ENCODE measurements at places on chromosomes 5 and 9.

DNA sequence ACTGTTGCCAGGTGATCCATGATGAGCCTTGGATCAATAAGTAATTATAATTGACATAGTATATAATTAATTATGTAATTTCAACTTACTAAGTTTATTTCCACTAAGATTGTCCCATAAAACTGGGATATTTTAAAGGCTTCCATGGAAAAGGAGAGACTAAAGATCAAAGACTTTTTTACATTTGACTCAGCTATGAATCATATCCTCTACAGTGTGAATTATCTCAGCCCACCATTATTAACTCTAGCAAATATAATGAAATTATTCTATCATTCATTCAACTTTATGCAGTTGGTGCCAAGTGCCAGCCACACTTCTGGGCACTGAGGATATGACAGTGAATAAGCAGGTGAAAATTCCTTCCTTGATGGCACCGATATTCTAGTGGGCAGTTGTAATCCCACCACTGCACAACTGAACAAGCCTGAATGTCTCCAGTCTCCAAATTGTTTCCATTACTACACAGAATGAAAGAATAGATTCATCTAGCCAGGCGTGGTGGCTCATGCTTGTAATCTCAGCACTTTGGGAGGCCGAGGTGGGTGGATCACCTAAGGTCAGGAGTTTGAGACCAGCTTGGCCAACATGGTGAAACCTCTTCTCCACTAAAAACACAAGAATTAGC lies 21.9 kb upstream of the TXN start:
- no peak for DNase-seq

GRCh38 chr9:34991607-34992375 lies 2.2 kb downstream of the DNAJB5 start:
- DNase-seq, result peak; percentile 27

- no peak for DNase-seq
Measured at GRCh38 chr9:133717113-133718031, 20.8 kb downstream of the SARDH start.

GRCh38 chr5:123605822-123606221 lies 93.8 kb downstream of the CSNK1G3 start:
- DNase-seq, result no peak

DNA sequence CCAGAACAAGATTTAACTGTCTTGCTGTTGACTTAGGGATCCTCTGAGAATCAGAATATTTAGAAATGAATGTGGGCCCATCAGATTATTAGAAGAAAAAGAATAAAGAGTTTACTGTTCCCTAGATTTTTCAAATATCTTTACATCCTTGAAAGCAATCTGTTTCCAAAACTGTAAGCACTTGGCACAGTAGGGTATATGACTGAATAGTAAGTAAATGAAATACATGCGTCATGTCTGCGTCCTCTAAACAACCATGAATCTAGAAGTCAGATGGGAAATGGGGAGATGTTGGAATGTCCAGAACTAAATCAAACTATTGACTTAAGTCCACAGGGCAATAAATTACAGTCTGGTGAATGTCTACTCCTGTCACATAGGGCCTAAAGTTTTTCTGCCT lies 26.1 kb downstream of the TTC23L start:
- no peak for DNase-seq

DNA sequence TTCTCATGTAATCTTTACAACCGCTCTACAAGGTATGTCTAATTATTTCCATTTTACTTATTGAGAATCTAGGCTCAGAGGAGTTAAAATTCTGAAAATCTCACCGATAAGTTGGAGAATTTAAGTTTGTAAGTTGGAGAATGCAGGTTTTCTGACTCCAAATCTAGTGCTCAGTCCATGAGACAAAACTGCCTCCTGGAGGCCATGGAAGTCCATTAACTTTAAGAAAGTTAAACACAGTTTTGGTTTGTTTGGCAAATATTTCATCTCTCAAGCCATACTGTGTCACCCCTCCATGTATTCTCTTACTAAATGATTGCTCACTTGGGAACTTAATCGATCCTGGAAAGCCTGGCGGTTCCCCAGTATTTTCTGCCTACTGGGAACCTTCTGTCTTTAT lies 52.6 kb downstream of the INIP start:
- no peak for DNase-seq

GRCh38 chr5:10533226-10533625 lies 30.6 kb upstream of the ANKRD33B start:
- no peak for DNase-seq

DNA sequence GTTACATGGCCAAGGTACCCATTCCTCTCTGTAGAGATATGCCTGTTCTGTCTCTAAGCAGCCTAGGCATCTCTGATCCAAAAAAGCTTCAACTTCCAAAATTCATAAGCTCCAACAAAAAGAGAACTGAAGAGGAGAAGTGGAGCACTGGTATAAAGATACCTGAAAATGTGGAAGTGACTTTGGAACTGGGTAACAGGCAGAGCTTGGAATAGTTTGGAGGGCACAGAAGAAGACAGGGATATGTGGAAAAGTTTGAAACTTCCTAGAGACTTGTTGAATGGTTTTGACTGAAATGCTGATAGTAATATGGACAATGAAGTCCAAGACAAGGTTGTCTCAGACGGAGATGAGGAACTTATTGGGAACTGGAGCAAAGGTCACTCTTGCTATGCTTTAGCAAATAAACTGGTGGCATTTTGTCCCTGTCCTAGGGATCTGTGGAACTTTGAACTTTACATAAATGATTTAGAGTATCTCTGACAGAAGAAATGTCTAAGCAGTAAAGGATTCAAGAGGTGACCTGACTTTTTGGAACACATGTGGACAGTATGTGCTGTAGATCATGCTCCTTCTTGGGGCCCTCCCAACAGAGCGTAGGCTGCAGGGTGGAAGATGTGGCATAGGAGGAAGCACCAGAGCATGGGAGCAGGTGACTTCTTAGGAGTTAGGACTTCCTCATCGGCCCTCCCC lies 162.2 kb upstream of the TRIM32 start:
- no peak for DNase-seq

GRCh38 chr5:154059039-154059430 lies 20.3 kb downstream of the MFAP3 start:
- DNase-seq, result no peak

DNA sequence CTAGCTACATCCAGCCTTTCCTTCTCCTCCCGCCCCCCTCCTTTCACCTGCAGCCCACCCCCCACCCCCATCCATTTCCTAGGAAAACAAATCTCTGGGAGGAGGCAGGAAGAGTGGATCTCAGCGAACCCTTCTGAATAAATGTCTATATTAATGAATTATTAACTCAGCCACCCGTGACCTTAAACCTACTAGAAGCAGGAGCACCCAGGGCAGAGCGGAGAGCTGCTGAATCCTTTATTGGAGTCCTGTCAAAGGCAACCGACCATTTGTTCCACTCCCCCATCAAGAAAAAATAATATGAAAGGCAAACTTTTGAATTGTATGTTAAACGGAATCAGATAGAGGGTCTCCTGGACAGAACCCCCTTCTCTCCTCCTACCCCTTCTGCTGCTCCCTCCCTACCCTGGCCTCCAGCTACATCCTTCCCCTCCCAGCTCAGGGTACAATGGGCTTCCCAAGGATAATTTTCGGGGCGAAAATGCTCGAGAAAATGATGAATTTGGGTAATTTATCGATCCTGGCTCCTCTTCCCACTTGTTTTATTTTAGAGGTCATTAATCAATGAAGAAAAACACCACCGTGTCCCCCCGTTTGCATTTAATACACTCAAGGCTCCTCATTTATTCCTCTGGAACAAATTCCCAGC lies 3.3 kb upstream of the PRDM6 start:
- no peak for DNase-seq

- DNase-seq, result no peak
Measured at GRCh38 chr5:65047948-65048690, 279.4 kb downstream of the CWC27 start.

DNA sequence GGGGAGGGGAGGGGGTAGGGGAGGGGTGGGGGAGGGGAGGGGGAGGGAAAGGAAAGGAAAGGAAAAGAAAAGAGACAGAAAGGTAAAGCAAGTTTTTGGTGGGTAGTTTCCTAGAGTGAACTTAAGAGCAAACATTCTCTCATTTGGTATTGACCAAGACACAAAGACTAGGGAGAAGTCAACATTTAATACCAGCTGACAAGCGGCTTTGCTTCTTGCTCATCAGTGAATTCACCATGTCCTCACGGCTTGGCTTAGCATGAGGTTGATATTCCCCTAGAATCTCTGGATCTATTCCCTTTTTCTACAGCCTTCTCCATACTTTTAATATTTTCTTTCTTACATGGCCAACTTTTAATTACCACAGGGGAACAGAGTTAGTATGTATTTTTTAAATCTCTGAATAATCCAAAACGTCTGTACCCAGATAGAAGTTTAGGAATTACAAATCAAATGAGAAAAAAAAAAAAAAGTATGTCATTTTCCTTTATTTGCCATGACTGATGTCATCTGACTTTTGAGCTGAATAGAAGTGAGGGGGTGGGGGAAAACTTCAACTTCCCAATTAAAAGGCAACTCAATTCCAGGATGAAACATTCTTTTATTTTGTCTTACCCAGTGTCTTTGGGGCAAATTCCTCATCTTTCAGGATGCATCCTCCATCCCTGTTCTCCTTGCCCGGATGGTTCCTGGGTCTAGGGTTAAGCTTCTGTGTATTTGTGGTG lies 40.1 kb upstream of the GLIS3 start:
- DNase-seq, result no peak

DNA sequence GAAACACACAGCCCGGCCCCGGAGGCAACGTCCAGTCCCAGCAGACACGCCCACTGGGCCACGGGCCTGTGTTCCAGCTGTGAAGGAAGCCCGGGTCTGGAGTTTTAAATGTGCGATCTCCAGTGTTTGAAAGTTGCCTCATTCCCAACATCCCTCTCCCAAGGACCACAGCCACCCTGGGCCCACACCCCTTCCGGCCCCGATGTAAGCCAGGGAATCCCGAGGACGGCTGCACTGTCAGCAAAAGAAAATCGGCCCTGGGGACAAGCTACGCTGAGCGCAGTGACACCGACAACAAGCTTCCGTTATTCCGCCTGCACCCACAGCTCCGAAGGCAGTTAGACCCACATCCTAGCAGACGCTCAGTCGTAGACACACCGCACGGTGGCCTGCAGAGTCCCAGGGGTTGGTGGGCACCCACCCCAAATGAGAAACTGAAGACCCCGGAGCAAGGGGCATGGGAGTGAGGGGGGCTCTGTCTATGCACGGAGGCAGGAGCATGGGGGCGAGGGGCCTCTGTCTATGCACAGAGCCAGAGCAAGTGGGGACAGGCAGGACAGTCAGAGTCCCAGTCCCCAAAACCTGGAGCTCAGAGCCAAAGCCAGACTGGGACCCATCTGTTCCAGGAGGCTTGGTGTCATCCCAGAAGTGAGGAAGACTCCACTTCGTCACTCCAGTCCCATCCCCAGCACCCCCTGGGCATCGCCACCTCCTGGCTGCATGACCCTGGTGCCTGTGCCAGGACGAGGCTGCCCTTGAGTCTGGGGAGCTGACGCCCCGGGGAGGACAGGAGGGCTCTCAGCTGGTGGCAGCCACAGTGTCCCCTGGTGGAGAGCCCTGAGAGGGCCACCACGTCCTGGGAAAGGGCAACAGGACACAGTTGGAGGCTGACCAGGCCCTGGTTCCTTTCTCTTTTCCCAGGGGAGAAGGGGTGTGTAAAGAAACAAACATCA lies 23.4 kb downstream of the GLT6D1 start:
- DNase-seq, result no peak

DNA sequence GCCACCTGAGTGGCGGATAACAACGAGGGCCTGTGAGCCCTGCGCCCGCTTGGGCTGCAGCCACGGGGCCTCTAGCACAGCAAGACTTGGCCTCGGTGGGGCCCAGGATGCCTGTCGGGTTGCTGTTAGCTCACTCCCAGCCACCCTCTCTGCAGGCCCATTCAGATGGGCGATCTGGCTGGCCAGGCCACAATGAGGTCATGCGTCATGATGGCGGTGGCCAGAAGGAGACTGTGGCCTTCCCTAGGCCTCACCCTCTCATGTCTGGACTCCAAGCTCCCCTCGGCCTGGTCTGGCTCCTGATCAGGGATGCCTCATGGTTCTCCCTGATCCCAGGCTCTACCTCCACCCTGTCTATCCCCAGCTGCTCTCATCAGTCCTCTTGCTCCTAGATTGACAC lies 19.0 kb upstream of the TCOF1 start:
- DNase-seq, result no peak

- no peak for DNase-seq
Measured at GRCh38 chr9:126413391-126414068, 86.9 kb downstream of the MVB12B start.

- no peak for DNase-seq
Measured at GRCh38 chr9:15670894-15671293, 118.1 kb downstream of the CCDC171 start.

DNA sequence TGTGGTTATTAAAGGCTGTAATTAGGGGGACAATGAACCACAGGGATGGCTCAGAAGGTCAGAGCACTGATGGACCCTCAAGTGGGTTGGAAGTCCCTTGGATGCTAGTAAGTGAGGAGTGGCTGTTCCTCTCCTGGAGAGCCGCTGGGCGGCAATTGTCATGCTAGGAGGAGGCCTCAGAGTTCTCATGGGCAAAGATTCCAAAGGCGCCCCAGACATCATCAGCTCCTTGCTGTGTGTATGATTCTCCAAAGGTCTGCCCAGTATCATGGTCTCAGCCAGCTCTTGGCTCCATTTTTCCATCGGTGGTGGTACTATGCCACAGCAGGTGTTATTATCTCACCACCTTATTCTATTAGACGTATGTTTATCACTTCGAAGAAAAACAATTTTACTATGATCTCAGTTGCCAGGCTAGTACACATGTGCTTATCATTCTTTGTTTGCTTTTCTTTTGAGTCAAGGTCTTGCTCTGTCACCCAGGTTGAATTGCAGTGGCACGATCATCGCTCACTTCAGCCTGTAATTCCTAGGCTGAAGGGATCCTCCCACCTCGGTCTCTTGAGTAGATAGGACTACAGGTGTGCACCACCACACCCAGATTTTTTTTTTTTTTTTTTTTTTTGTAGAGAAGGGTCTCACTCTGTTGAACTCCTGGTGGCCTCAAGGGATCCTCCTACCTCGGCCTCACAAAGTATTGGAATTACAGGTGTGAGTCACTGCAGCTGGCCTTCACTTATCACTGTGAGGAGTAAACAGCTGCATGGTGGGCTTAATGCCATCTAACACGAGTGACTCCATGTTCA lies 46.8 kb downstream of the EXOSC2 start:
- DNase-seq, result no peak

DNA sequence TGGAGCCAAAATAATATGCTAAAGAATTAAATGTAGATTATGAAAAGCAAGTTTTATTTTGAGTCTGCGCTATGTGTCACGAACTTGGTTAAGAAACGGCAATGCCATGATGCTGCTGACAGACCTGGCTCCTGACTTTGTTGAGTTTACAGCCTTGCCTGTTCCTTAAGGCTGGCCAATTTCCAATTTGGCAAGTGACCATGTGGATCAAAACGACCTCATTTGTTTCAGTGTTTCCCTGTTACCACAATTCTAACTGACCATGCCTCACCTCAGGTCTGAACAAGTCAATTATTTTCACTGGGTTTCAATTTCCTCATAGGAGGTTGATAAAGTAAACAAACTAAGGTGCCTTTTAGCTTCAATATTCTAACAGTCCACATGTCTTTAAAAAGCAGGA lies 461.4 kb downstream of the ZNF608 start:
- no peak for DNase-seq

- DNase-seq, result no peak
Measured at GRCh38 chr5:160787240-160787639, 64.8 kb downstream of the ATP10B start.

- no peak for DNase-seq
Measured at GRCh38 chr9:38107405-38107804, 38.4 kb upstream of the SHB start.
